ENCODE measurements at places on chromosomes 13 and 19. TPM values are rescaled to one million over a fixed set of nuclear protein-coding genes. Genes with fewer than 3 reads are reported as not detected.

CEACAM4 gene
- not detected for total RNA-seq

TPTE2 gene
- not detected for total RNA-seq

GGN gene
- 0.29 TPM for total RNA-seq

TJP3 gene
- total RNA-seq, result not detected

FGF14 gene
- 0.17 TPM for total RNA-seq

LILRB3 gene
- not detected for total RNA-seq

CEACAM6 gene
- total RNA-seq, result not detected

GRIN2D gene
- total RNA-seq, result 0.33 TPM

CAMSAP3 gene
- under 0.01 TPM for total RNA-seq

KLF1 gene
- total RNA-seq, result not detected

LILRB4 gene
- not detected for total RNA-seq

COL5A3 gene
- total RNA-seq, result 5.0 TPM

GRK1 gene
- 0.15 TPM for total RNA-seq

ZNF180 gene
- 8.8 TPM for total RNA-seq

CEACAM3 gene
- not detected for total RNA-seq

F10 gene
- total RNA-seq, result 33.4 TPM

ZNF865 gene
- total RNA-seq, result 3.5 TPM

C13orf42 gene
- not detected for total RNA-seq

All from smooth muscle cell of trachea (primary cell).